Activated naive CD4-positive, alpha-beta T cell treated with Interleukin-2 at 50 U/mL for 16 hours (primary cell): ENCODE measurements at places on chromosomes 5 and 9.

- DNase-seq: no peak
Observed at GRCh38 chr5:95511606-95512005, 43.2 kb downstream of the SKIC3 start.

DNA sequence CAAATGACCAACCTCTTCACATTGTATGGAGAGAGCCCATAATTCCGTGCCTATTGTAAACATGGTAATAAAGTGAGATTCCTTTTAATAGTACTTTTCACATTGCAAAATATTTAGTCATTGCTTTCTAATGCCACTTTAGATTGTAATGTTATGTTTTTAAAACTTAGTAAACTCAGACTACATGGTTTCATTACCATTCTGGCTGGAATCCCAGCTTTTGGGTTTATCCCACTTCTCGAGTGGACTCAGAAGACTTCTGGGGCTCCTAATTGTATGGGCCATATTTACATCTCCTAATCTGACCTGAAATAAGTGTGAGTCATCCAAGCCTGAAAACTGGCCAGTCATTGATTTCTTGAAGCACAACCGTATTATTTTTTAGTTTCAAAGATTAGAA, 217.6 kb downstream of the CAAP1 start:
- DNase-seq: no peak

- DNase-seq: no peak
Observed at GRCh38 chr5:108942701-108943100, 195.0 kb downstream of the FER start.

GRCh38 chr5:39780347-39780746, 355.6 kb upstream of the DAB2 start:
- DNase-seq: no peak

GRCh38 chr5:135138116-135138850, 104.3 kb upstream of the PITX1 start:
- DNase-seq: no peak

GRCh38 chr5:1537603-1538154, 13.9 kb upstream of the LPCAT1 start:
- DNase-seq: no peak

GRCh38 chr5:7420510-7421280, 24.8 kb downstream of the ADCY2 start:
- no peak for DNase-seq

- no peak for DNase-seq
Observed at GRCh38 chr9:127572961-127573721, 38.9 kb upstream of the STXBP1 start.

DNA sequence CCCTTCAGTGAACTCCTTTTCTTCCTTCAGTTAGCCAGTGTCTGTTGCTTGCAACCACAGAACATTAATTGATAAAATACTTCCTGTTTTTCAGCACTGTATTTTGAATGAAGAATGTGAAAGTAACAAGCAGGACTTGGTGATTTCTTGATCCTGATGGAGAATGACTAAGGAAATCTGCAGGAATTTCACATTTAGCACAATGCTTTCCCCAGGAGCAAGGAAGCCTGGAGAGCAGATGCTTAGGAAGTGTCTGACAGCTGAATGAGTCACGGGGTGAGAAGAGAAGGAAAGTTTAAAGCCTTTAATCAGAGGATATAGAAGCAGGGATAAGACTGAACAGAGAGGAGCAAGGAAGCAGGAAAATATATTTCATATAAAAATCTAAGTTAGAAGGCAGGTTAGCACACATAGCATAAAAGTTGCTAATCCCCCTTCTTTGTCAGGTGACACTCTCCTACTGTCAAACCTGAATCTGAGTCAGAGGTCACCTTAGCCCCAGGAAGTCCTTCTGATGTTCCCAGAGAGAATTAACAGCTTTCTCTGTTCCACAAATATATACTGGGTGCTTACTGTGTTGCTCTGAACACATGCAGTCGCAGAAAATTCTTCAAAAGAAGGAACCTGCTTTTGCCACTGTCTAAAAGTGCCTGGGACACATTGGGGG, 59.7 kb downstream of the GNA14 start:
- DNase-seq: no peak

GRCh38 chr5:69049151-69049550, 44.7 kb upstream of the SLC30A5 start:
- DNase-seq: no peak

- DNase-seq: peak; percentile 70
Observed at GRCh38 chr5:32489791-32490562, 45.4 kb upstream of the ZFR start.

GRCh38 chr9:84170521-84171141, 169.9 kb downstream of the SLC28A3 start:
- no peak for DNase-seq

GRCh38 chr9:133788819-133789717, 50.9 kb upstream of the SARDH start:
- no peak for DNase-seq

DNA sequence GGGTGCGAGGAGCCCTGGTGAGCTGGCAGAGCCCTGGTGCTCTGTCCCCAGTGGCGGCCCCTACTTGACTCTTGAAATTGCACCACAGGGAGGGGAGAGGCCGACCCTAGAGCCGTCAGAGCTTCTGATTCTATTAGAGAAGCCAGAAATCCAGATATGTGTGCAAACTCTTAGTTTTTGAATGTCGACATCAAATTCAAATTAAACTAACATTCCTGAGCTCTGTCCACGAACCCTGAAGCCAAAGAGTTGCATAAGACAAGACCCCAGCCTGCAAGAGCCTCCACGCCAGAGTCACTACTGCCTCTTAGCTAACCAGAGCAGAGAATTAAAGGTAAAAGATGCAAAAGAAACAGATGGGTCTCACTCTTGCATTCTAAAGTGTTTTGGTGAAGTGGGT, 29.8 kb upstream of the MSX2 start:
- DNase-seq: no peak

GRCh38 chr9:135533113-135533512, 11.9 kb downstream of the LCN1 start:
- no peak for DNase-seq

- DNase-seq: no peak
Observed at GRCh38 chr9:133969681-133970580, 22.2 kb downstream of the VAV2 start.

- no peak for DNase-seq
Observed at GRCh38 chr5:32217886-32218396, 43.8 kb upstream of the GOLPH3 start.

GRCh38 chr5:103330875-103331274, 72.3 kb downstream of the MACIR start:
- DNase-seq: no peak

GRCh38 chr5:132780577-132780976, 3.5 kb upstream of the SEPTIN8 start:
- DNase-seq: no peak

DNA sequence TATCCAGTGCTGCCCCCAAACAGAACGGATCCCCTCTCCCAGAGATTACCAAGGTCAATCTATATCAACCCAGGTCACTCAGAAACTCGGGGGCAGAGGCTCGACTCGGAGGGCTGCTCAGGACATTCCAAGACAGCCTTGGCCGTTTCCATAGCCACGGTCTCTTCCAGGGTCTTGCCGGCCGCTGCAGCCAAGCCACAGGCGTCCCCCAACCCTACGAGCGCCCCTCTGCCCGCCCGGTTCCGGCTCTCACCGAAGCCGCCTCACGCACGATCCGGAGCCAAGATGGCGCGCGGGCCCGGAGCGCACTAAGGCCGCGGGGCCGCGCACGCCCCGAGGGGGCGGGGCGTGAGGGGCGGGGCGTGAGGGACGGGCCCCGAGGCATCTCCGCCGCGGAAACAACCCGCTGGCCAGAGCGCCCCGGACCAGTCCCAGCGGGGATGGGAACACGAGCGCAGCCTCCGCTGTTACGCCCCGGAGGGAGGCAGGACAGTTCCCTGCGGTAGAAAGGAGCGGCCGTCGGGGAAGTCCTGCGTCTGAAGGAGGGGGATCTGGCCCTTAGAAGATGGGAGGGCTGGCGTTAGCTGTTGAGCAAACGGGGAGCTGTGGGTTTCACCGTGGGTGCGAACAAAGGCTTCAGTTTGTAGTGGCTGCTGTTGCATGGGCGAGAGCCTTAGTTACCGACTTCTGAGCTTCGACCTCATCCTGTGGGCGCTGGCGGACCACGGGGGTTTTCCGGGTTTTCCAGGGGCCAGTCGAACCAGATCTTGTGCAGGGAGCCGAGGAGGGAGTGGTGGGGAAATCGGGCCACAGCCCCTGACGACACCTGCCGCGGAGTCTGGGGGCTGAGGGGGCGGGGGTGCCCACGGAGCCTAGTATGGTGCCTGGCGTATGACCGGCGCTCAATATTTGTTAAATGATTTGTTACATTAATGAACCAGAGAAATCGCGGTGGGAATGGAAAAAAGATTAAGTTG, at the start of gene RPP25L:
TSS of gene RPP25L (minus strand) at position 287 of the 977 bp plus-strand sequence. CDS start 801 bp downstream, outside the sequence.
- peak; percentile 82 for DNase-seq

DNA sequence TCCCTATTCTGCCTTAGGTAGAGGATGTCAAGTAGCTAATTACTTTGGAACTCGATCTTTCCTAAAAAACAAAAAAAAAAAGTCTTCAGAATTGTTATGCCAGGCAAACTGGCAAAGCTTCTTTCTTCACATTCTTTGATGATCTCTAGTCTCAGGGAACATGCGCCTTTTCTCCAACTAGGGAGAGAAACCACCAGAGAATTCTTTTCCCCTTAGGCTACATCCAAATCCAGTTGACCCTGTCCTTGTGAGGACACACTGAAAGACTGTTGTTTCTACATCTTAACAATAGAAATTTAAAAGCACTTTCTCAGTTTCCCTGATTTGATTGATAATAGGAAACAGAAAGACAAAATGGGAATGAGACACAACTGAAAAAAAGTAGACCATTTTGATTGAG, 94.7 kb upstream of the ITGA2 start:
- no peak for DNase-seq

- no peak for DNase-seq
Observed at GRCh38 chr9:128149001-128149701, at the start of gene LCN2. Gene LCN2, plus strand, starts transcription at chr9:128149453. Its CDS starts 73 bp downstream, at chr9:128149526.

DNA sequence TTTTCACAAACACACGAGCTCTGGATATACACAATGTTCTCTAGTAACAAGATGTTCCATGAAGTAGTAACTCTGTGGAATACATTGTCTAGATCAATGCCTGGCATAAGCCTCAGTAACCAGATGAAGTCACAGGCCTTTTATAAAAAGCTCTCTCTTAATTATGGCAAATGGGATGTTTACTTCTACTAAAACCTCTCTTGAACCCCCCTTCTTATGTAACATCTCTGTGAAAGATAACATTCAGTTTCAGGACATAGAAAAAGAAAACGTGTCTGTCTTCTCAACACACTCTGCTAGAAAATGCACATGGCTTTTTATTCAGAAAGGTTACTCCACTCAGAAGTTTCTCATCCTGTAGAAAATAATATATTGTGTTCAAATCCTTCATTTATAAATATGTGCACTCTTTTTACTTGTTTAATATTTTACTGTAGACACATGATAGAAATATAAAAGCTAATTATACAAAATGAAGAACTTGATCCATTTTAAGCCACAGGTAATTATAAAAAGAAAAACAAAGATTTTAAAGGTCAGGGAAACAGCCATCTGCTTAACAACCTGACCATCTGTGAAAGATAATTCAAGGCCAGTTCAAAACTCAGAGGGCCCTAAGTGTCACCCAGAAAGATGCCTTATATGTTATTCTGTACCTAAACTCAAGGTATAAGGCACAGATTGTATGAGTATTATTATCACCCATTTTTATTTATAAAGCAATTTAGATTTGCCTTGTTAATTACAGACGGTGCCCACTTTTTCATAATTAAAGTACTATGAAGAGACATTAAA, 812.0 kb downstream of the CDH18 start:
- no peak for DNase-seq

GRCh38 chr9:89743216-89743572, 138.4 kb downstream of the GADD45G start:
- DNase-seq: peak; percentile 12

DNA sequence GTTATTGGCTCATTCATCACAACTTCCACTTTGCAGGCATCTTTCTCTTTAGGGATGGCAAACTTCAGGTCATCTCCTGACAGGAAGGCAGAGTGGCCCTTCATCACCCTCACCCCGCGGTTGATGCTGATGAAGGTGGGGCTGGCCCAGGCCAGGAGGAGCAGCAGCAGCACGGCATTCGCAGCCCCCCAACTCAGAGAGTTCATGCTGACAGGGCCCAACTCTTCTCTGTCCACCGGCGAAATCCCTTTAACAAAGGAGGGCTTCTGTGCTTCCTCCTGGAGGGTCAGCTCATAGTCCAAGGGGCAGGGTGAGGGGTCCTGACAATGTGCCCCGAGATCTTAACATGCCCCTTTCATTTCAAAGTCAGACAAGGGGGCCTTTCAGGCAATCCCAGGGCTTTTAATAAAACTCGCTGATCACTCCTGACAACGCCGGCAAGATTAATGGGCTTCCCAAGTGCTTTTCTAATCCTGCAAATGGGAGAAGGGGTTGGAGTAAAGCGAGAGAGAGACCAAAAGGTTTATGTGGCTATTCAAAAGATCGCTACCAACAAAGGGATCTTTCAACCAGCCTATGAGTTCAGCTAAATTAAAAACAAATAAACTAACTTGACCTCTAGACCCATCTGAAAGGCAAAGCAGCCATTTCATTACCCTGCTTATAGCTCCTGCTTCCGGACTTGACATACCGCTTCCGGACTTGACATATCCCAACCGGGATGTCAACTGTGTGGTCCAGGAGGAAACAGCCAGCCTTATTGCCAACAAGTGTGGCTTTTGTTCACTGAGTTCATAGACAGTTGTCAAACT, 41.2 kb downstream of the FREM1 start:
- no peak for DNase-seq

DNA sequence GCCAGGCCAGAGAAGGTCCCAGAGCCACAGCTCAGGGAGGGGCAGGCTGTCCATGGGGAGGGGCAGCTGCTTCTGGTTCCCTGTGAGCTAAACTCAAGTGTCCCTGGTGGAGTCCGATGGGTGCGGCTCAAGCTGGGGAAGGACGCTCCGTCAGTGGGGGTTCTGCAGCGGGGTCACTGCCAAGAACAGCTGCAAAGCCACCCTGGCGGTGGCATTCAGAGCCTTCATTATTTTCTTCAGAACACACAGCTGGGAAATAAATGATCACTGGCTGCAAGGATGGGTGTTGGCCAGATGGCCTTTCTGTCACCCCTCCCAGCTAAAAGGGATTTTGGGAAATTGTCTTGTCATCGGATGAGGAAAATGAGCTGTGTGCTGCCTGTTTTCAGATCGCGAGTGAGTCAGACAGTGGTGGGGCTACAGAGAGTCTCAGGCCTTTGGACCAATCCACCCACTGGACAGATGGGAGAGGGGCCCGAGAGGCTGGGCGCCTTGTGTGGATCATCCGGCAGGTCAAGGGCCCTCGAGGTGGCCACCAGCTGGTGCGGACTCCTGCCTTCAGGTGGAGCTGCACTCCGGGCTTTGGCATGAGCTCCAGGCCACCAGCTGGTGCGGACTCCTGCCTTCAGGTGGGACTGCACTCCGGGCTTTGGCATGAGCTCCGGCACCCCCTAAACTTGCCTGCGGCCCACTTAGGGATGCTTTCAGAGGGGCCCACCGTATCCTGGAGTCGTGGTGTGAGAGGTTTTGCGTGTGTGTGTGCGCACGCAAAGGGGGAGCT, 17.9 kb upstream of the GFPT2 start:
- DNase-seq: no peak

DNA sequence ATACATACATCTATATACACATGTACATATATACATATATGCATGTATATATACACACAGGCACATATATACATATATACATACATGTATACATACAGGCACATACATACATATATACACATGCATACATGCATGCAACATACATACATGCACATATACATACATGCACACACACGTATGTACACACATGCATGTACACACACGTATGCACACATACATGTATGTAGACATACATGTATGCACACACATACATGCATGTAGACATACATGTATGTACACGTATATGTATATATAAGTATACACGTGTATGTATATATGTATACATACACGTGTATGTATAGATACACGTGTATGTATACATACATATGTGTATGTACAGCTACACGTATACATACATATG, 617.0 kb downstream of the RAB3C start:
- DNase-seq: no peak
